ENCODE measurements at places on chromosomes 2 and 18.

DNA sequence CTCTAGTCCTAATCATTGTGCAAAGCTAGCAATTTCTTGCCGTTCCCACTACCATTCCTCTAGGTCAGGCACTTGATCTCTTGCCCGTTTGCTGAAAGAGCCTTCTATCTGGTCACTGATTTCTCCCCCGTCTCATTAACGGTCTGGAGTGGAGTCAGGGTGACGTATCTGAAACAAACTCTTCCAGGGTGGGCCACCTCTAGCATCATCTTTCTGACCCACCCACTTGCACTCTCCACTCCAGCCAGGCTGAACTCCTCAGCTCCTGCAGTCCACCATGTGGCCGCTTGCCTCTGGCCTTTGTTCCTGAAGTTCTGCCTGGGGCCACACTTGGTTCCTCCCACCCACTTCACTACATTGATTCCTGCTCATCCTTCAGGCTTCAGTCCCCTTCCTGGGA lies 13.3 kb downstream of the BCL2 start:
- no peak for DNase-seq

- no peak for DNase-seq
These were observed 20.4 kb downstream of the C18orf54 start for GRCh38 chr18:54378057-54378456.

GRCh38 chr2:42933824-42934254 lies 141.5 kb upstream of the HAAO start:
- DNase-seq: no peak

GRCh38 chr2:67399144-67399543 lies 2.0 kb downstream of the ETAA1 start:
- DNase-seq: no peak

GRCh38 chr2:20035955-20036666 lies 15.3 kb downstream of the LAPTM4A start:
- DNase-seq: no peak

DNA sequence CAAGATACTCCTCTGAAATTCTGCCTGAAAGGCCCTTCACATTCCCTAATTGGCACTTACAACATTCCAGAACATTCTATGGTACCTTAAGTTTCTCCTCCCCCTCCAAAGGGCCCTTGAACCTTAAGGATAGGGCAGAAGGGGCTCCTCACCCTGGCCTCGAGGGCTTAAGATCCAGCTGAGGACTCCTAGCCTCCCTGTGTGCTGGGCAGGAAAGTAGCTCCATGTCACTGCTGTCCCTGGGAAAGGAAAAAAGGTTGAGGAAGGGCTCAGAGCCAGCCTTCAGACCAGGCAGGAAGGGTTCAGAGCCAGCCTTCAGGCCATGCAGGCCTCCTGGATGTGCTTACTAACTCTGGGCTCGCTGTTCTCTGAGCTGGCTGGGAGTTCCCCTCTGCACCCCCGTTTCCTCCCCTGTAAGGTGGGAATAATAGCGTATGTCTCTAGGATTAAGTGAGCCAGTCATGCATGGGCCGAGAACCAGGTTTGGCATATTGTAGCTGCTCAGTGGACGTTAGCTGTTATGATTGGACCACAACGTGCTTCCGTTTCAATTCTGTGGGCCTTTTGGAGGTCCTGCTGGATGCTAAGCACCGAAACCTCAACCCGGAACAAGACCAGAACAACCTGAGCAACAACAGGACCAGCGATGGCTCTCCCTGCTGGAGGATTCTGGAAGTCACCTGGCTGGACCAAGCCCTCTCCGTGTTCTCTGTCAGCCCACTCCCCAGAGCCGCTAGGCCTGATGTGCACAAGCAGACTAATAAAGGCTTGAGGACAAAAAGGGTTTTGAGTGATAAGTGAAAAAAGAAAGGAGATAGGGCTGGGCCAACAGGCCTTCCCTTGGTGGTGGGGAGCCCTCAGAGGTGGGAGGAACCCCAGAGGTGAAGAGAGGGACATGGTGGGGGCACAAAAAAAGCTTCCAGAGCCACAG lies 1.0 kb upstream of the B3GNT7 start:
- no peak for DNase-seq

GRCh38 chr2:225113371-225114015 lies 71.2 kb upstream of the DOCK10 start:
- DNase-seq: no peak

DNA sequence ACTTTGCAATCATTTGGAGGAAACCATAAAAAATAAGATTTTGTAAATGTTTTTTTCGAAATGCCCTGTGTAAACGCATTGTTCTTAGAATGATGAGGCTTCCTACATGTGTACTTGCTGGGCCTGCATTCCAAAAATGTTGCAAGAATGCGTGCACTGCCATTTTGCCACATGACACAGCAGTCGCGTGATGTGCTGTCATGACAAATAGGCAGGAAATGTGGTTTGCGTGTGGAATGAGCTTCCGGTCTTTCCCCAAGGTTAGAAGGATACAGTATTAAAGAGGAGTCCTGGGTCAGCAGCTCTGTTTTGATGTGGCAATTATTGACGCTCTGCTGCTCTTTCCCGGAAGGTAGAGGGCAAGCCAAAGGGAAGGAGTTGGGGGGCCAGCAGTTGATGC lies 18.1 kb upstream of the SERPINB2 start:
- no peak for DNase-seq

- no peak for DNase-seq
These were observed 10.1 kb upstream of the B3GNT7 start for GRCh38 chr2:231385429-231385828.

GRCh38 chr18:45608400-45608799 lies 6.9 kb upstream of the SLC14A2 start:
- DNase-seq: no peak

- no peak for DNase-seq
These were observed 75.3 kb downstream of the SMAD7 start for GRCh38 chr18:48875314-48875941.

DNA sequence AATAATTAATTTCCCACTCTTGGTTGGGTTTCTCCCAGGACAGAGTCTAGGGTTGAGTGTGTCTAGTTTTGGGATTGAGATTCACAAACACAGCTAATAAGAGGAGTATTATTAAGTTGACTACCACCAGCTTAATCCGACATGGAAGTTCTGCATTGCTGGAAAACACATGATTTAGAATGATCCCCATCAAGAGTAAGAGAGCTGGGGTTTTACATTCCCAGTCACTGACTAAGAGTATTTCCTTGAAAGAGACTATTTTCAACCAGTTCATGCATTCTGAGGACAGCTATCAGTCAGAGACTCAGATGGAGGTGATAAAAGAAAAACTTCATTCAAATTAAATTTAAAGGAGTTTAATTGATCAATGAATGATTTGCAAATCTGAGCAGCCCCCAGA lies 334.6 kb upstream of the LRATD1 start:
- no peak for DNase-seq

DNA sequence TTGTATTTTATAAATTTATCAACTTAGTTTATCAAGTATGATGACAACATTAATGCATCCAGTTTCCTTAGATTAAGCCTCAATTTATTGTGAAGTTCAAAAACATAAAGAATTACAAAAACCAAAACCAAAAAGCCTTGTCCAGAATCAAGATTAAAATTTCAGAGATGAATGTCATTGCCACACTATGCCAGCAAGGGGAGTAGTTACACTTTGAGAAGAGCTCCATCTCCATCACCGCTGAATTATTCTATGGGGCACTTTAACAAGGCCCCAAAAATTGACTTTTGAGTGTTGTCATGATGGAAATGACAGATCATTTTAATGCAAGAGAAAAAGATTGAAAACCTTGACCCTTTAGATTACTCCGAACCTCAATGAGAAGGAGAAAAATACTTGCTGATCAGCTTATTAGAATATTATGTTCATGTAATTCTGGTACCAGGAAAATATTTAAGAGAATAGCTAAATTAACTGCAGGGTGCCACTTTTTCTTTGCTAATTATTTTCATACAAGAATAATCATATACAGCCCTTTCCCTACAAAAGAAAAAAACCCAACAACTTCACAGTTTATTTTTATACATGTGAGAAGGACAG lies 152.5 kb upstream of the AQP4 start:
- DNase-seq: no peak

DNA sequence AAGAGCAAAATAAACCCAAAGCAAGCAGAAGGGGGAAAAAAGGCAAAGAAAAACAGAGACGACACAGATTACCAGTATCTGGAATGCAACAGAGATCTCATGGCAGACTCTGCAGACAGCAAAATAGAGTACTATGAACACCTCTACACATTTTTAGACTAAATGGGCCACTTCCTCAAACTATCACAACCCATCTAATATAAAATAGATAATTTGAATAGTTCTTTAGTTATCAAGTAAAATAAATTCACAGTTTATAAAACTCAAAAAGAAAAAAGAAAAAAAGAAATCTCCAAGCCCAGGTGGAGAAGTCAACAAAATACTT lies 16.6 kb downstream of the SESTD1 start:
- no peak for DNase-seq

DNA sequence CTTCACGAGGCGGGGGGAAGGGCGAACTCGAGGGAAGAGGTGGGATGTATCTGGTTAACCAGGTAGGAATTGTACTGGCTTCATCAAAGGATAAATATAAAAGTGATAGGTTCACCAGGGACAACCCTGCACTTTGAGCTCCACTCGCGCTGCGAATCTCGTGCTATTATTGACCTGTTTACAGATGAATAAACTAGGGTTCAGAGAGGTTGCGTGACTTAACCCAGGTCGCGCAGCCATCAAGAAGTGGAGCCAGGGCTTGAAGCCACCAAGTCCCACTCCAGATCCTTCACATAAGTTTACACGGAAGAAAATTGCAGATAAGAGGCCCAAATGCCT lies 1.4 kb upstream of the CYP1B1 start:
- DNase-seq: no peak

DNA sequence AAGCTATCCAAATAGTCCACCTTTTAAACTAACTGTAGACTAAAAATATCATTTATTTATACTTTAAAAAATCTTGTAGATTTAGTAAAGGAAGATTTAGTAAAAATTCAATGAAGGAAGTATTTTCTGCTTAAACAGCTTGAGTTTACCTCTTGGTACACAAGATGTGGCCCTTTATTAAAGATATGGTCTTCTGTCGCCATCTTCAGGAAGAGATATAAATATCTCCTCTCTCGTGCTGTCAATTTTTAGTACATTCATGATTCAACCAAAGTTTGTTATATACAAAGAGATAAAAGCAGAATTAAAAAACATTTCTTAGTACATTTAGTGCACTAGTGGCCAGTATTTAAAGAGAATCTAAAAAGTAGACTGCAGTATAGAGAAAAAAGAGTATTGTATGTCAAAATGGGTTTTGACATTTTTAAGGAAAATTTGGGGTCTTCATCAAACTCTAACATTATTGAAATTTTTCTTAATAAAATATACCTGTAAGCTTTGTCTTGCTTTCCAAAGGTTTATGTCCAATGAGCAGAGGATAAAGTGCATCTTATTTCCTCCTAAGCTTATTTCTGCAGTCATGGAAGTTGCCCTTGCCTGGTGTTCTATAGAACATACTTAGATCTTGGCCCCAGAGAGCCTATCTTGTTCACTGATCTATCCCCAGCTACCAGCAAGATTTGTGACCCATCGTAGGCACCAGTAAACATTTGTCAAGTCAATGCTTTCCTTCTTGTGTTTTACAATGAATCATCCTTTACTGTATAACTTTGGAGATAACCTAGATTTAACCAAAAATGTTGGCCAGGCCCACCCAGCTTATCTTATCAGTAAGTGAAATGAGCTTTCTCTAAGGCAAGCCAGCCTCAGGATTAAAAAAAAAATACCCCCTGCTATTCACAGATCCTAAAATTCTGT lies 18.5 kb upstream of the EML6 start:
- DNase-seq: no peak

- no peak for DNase-seq
These were observed 36.3 kb downstream of the IRS1 start for GRCh38 chr2:226763320-226763719.

DNA sequence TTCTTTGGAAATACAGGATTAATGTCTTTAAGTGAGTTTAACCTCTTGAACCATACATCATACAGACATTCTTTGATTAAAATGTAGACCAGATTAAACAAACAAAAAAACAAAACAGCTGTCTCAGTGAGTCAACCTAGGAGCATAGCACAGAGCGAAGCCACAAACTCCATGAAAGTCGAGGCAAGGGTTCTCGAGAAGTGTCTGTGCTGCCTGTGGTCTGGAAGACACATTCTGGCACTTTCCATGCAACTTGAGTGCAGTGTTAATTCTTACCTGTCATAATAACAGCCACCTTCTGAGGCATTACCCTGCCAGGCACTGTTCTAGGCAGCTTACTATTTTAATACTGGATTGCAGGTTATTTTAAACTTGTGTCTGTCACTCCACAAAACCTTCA lies 435.5 kb upstream of the MMADHC start:
- DNase-seq: no peak

GRCh38 chr2:215360596-215360995 lies 48.7 kb downstream of the ATIC start:
- DNase-seq: no peak

- DNase-seq: no peak
These were observed 124.1 kb downstream of the FMNL2 start for GRCh38 chr2:152459091-152459490.

DNA sequence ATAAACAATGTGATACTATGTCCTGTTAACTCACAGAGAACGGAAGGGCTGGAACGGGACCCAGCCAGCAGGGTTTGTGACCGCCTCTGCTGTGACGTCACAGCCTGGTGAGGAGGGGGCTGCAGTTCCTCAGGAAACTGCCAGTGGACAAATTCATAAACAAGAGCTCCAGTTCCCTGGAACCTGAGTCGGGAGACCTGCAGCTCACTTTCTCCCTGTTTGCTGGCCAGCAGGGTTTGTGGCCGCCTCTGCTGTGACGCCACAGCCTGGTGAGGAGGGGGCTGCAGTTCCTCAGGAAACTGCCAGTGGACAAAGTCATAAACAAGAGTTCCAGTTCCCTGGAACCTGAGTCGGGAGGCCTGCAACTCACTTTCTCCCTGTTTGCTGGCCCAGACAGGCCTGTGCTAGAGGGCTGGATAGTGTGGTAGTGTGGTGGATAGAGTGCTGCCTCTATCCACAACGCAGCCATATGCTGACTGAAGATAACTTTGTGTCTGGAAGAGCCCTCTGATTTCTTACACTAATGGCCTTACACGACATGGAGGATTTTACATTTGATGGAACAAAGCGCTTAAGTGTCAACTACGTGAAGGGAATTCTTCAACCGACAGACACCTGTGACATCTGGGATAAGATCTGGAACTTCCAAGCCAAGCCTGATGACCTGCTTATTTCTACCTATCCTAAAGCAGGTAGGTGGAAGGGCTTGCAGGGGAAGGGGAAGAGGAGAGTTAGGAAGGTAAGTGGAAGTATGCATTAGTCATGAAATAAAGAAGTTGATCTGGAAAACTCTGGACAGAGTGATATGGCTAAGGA lies at the start of gene SULT1C4:
SULT1C4 (plus strand) TSS at position 140 of the 816 bp plus-strand sequence; CDS start at position 524, 384 bp downstream.
- peak; percentile 87 for DNase-seq

DNA sequence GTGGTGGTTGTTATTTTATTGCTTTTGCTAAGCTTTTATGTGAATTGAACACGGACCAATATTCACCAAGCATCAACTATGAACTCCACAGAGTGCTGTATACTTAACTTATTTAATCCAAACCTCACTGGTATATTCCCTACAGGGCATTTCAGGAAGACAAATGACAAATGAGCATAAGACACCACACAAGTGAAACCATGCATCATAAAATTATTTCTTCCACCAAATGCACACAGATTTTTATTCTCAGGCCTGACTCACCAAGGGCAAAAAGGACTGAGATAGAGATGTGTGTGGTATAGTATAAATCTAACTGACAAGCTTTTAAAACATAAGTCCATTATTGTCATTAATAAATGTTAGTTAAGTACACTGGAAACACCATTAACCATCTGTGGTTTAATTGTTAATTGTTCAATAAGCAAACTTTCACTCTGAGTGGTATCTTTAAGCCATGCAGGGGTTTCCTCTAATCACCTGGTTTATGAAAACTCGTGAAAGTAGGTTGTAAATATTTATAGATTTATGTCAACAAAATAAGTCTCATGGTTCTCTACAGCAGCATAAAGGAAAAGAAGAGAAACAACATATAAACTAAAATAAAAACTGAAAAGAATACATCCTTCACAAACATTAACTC lies 77.6 kb upstream of the CRIM1 start:
- no peak for DNase-seq

Measured in right kidney (tissue), 9 donors.